ENCODE measurements at places on chromosomes 5 and 9.

- no peak for DNase-seq
These were observed 96.4 kb upstream of the COL5A1 start for GRCh38 chr9:134545215-134545542.

DNA sequence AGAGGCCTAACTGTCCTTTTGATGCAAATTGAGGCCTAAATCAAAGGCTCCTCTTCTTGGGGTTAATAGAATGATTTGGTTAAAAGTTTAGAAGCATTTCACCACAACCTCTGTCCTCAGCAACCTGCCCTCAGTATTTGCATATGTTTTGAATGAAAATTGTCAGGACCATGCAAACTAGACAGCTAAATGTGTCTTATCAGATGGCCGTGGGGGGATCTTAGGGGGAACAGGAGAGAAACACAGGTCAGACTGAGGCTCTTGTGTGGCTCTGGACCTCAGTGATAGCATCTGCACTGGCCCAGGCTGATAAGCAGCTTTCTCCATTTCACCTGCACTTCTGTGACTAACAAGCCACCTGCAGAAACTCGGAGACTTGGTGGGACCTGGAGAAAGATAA lies 49.0 kb downstream of the FOXI1 start:
- DNase-seq = no peak

DNA sequence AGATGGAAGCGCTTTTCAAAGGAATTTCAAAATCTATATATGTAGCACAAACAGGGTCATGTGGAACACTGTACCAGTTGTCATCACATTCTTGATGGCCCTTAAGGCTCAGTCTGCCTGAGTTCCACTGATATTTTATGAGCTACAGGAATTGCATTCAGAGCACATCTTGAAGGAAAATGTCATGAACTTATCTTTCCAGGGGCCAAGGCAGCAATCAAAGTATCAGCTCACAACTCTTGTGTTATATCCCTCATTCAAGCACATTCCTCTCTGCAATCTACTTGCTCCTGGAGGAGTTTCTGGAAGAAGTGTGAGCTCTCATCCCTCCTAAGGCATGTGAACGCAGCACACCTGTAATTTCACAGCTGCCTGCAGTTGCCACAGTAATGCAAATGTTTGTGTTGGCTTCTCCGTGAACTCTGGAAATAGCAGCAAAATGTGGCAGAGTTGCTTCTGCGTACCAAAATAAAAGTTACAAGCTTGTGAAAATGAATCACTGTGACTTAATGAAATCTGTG lies 89.7 kb upstream of the EQTN start:
- no peak for DNase-seq

DNA sequence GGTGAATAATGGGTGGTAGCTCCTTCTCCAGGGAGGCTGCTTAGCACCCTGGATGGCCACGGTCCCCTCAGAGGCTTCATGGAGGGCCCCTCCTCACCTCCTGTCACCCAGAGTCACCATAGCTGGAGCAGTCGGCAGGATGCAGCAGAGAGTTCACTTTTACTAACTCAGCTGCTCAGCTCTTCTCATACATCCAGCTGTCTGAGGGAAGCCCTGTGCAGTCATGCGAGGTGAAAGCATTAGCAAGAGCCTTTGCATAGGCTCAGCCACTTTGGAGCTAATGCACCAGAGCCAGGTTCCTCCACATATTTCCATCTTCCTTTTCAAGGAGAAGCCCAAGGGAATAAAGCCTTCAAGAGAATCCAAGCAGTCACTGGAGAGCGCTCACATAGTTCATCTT lies 499.2 kb downstream of the BNC2 start:
- no peak for DNase-seq

DNA sequence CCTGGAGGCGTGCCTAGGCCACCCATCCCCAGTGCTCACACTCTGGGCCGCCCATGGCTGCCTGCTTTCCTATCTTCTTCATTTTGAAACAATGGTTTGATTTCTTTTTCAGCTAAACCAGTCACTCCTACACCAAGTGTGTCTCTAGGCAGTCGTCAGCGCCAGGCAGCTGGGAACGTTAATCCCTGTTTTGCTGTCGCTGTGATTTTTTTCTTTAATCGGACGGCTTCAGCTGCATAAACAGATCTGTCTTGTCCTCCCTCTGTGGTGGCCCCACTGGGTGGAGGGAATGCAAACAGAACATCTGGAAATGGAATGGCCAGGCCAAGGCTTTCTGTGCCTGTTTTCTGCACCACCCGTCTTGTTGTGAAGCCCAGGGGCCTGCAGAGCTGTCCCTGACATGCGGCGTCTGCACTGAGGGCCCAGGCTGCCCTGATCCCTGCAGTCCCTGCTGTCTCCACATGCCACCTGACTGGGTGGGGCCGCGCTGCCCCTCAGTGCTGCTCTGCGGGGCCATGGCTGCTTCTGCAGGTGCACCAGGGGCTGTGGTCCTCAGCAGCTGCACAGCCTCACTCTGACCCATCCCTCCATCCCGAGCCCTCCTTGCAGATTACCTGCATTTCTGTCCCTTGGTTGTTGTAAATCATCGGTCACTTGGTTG lies 51.5 kb downstream of the WNK2 start:
- no peak for DNase-seq

GRCh38 chr9:104961238-104961637 lies 33.3 kb upstream of the ABCA1 start:
- DNase-seq = no peak

GRCh38 chr9:23423999-23424398 lies 402.0 kb downstream of the ELAVL2 start:
- DNase-seq = no peak
